ENCODE measurements at places on chromosomes 1 and 21.
A peak's percentile ranks its signal among the peaks of the same experiment; 100 is the strongest.

DNA sequence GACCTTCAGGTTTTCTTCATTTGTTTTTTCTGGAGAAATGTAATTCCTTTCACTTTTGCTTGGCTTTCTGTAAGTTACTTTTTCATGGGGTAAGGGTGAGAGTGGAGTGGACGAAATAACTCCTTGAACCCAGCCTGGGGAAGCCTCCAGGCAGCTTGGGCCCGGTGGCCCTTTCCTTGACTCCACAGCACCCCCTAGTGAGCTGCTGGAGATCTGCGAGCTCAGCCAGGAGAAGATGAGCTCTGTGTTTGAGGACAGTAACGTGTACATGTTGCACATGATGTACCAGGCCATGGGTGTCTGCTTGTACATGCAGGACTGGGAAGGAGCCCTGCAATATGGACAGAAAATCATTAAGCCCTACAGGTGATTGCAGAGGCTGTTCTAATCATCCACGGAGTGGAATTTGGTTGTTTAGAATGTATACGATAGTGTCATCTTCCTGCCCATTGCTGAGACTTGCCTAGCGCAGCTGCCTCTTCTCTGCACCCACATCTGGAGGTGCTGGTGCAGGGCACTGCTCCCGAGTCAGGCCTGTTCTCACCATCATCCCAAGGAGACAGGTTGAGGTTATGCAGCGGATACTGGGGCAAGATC, 51.0 kb downstream of the SMYD2 start:
- DNase-seq, result no peak

DNA sequence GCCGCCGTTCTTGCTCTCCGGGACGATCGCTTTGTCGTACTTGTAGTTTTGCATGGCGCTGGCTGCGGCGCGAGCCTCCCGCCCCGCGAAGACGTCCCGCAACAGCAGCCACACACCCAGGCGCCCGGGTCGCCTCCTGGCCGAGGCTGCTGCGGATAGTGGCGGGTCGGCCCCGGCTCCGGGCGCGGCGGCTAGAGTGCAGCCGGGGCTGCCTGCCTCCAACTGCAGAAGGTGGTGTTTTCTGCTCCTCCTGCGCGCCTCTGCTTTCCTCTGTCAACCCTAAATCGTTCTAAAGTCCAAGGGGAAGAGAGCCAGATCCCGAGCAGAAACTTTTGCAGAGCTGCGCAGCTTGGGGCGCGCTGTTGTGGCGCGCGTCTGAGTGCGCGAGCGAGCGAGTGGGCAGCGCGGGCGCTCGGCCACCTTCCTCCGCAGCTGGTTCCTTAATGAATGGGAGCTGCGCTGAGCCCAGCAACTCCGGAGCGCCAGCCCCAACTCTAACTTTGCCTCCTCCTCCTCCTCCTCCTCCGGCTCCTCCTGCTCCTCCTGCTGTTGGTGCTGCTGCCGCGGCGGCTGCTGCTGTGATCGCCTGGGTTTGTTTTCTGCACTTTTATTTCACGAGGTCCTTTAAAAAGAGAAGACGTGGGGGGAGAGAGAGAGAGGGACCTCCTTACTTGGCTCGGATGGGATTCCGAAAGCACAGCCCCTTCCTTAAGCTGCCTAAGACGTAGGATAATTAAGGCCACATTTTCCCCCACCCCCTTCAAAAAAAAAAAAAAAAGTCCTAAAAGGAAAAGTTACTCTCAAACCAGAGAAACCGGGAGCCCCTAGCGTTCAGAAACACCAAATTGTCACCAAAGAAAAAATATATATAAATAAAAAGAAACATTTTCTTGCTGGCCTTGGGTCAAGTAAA, at the start of gene PLPP3:
PLPP3 (minus strand) TSS at position 601 of the 913 bp plus-strand sequence; CDS start at position 54, 547 bp downstream.
- DNase-seq, result no peak

DNA sequence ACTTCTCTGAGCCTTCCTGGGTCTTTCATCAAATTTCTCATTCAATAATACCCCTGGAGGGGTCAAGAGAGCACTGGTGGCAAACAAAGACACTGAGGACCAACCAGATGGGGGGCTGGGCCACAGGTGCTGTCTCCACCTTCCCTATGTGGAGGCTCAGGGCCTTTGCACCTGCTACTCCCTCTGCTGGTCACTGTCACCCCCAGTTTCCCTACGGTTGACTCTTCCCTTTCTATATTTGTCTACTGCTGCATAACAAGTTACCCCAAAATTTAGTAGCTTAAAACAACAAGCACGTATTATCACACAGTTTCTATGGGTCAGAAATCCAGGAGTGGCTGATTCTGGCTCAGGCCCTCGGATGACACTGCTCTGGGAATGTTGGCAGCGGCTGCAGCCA, 138.8 kb upstream of the RUNX3 start:
- DNase-seq, result no peak

GRCh38 chr1:93331412-93331811, 14.3 kb upstream of the DR1 start:
- DNase-seq, result no peak

DNA sequence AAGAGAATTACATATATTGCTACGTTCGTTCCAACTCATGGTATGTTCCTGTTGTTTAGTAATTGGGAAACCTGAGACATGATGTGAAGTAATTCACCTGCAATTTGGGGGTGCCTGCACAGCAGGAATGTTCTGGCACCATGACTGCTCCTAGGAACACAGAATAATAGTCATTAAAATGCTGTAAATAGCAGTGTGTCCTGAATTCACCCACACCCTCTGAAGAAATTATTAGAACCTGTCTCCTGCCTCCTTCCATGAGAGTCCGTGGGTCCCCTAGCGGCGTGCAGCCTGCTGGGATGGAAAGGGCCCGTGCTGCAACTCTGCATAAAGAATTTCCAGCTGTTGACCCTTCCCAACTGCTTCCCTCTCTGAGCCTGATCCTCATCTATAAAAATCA, 143.1 kb downstream of the PCBP3 start:
- no peak for DNase-seq

GRCh38 chr21:15283789-15284188, 219.0 kb upstream of the NRIP1 start:
- DNase-seq, result no peak

GRCh38 chr21:44304011-44304616, 4.3 kb downstream of the PFKL start:
- DNase-seq, result no peak

GRCh38 chr1:43902058-43902831, 31.4 kb upstream of the ARTN start:
- no peak for DNase-seq

GRCh38 chr1:47191940-47192457, 2.2 kb upstream of the PDZK1IP1 start:
- DNase-seq, result no peak

GRCh38 chr1:85146972-85147359, 53.9 kb downstream of the SYDE2 start:
- DNase-seq, result no peak

GRCh38 chr1:155776414-155776813, 80.6 kb downstream of the GON4L start:
- no peak for DNase-seq

DNA sequence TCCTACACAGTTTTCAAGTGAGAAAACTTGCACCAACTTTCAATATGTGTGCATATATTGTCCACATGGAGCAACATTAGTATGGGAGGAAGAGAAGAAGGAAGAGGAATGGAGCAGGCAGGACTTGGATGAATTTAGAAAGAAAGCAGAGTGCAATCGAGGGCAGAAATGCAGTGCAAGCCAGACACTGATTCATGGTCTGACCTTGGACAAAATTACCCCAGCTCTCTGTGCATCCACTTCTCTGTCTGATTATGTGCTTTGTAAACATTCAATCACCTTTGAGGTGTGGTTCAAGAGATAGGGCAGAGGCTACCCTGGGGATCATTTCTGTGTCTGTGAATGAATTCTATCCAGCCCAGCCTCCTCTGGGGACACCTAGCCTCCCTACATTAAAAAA, 265.2 kb downstream of the TNR start:
- no peak for DNase-seq

DNA sequence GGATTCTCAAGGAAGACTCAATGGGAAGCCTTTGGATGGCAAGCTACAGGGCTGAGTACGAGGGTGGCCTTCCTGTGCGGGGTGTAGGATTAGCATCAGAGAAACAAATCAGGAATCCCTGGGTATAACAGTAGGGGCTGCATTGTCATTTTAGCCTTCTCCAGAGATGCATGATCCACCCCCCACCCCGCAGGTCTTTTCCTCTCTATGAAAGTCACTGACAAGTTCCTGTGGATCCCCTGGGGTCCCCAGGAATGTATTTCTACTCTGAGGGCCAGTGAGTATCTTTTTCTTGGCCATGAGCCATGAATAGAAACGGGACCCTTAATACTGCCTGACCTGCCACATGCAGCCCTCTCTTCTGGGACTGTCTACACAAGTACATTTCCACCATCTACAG, 473.0 kb upstream of the VAMP3 start:
- no peak for DNase-seq

DNA sequence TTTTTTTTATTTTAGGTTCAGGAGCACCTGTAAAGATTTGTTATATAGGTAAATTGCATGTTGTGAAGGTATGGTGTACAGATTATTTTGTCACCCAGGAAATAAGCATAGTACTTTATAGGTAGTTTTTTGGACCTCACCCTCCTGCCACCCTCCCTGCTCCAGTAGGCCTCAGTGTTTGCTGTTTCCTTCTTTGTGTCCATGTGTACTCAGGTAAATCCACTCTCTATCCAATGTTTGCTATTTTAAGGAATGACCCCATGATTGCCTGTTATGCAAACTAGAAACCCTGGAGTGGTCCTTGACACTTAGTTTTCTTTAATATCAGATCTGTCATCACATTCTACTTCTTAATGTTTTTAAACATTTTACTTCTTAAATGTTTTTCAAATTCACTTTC, 33.9 kb downstream of the LHX9 start:
- no peak for DNase-seq

DNA sequence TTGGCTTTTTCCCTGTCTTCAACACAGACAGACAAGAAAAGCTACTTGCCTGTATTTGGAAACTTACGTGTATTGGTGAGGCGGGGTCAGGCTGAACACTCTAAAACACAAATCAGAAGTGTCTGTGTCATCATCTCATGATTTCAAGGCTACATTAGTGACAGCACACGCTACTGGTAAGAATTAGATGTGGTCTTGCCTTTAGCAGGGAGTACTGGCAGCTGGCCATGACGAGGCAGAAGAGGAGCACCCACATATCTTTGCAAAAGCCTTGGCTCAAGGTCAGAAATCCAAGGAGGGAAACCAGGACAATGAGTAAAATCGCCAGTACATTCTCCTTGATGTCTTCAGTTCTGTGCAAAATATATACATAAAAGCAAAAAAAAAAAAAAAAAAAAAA, 77.7 kb downstream of the PCNX2 start:
- no peak for DNase-seq

DNA sequence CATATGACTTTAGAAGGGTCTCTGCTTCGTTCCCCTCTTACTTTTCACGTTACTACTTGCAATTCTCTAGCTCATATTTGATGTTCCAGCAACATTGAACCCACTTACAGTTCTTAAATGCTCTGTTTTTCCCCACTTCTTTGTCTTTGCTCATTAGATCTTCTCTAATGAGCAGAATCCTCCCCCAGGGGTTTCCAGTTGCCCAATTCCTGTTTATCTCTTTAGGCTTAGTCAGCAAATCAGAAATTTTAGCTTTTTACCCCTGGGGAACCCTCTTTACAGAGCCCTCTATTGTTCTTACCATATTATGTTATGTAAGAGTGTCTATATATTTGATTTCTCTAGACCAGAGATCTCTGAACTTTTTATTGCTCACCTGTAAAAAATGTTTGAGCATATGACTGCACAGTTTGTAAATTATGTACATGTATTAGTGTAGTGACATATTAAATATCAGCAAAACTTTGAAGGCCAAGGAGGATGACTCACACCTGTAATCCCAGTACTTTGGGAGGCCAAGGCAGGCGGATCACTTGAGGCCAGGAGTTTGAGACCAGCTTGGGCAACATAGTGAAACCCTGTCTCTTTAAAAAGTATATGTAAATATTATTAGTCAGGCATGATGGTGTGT, 71.4 kb downstream of the FNBP1L start:
- no peak for DNase-seq

DNA sequence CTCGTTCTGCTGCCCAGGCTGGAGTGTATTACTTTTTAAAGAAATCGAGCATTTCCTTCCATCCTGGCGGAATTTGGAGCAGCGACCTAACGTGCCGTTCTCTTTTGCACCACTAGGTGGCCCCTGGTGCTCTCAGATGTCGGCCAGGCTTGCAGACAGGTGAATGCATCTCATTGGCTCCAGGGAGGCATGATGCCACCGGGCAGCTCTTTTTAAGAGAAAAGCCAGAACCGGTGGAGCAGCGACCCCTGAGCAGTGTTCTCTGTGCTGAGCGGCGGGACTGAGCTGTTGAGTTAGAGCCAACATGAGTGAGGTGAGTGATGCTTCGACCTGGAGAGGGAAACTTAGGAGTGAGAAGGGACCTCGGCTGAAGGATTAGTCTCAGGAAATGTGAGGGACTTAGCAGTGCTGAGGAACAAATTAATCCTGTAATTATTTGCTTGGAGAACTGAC, at the start of gene PCP4:
PCP4 (plus strand) TSS at position 241 of the 453 bp plus-strand sequence; CDS start at position 305, 64 bp downstream.
- DNase-seq, result no peak

DNA sequence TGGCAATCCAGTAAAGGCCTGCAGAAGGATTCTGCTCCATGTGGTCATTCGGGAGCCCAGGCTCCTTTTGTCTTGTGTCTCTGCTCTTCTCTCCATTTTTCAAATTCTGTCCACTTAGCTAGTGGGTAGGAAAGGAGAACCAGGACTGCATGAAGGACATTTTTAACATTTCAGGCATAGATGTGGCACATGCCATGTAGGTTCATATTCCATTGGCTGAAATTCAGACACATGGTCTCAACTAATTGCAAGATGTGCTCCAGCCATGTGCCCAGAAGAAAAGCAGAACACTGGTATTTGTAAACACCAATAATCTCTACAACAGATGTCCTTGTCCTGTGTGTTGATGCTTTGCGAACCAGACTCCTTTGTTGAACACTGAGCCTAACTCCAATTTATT, 85.2 kb upstream of the WLS start:
- no peak for DNase-seq

DNA sequence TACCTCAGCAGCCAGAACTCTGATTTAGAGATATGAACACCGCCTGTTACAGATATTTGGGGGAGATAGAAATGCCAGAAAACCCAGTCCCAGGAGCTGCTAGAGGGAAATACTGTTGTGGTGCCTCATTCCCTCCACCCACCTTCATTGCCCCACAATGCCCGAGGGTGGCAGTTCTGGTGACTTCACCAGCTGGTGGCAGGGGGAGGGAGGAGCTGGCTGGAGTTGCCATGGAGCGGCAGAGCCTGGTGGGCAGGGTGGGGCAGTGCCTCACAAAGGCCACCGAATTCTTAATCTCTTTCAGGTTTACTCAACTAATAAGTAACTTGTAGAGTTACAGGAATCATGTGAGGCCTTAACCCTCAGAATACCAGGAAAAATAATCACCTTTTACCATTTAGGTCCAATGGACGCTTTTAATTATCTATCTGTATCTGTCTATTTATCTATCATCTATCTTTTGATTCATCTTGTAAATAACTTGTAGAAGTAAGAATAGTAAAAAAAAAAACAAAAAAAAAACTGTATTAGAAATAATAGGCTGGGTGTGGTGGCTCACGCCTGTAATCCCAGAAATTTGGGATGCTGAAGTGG, 11.7 kb upstream of the S100A11 start:
- peak; percentile 27 for DNase-seq

- DNase-seq, result no peak
These were observed 140.4 kb downstream of the ZNF326 start for GRCh38 chr1:90135286-90135685.

- DNase-seq, result no peak
These were observed 129.6 kb upstream of the HOOK1 start for GRCh38 chr1:59685101-59685500.

GRCh38 chr1:24199291-24199900, 12.3 kb upstream of the IFNLR1 start:
- peak; percentile 62 for DNase-seq

- DNase-seq, result no peak
These were observed 1.3 kb upstream of the THAP3 start for GRCh38 chr1:6623269-6623965.

- no peak for DNase-seq
These were observed 29.3 kb upstream of the IL20 start for GRCh38 chr1:206836111-206836510.
